ENCODE measurements at places on chromosomes 3 and 15. TPM values are rescaled to one million over a fixed set of nuclear protein-coding genes. Genes with fewer than 3 reads are reported as not detected.

DNA sequence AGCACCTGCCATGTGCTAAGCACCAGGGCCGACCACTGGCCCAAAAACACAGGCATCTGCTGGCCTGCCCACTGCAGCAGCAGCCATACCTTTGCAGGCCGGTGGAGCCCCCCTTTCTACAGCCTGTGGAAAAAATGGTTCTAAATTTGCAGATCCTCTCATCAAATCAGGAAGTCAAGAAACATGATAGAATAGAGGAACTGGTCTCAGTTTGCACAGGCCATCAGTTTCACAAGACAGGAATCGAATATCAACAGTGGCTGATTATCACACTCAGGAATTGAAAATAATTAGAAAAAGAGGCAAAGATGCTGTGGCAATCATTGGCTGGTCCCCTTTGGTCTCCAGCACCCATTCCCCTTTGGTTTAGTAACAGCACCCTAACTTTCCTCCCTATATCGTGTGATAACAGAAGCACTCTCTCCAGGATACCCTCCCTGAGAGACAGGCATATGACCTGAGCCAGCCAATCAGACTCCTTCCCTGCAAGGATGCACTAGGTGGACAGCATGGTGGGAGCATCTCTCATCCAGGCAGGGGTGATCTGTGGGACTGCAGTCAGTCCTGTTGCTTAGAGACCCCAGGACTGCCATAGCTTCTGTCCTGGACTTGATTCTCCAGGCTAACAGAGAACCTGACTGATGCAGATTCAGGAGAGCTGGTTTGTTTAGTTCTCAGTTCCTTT is 3.5 kb upstream of the PAK6 start:
- no peak for DNase-seq

GRCh38 chr15:62296756-62297507 is 131.8 kb upstream of the C2CD4B start:
- DNase-seq = no peak

- DNase-seq = no peak
These were observed 11.0 kb downstream of the CCRL2 start for GRCh38 chr3:46417841-46418611.

C3orf70 gene
- 54.0 TPM for total RNA-seq

DAZL gene
- not detected for total RNA-seq

ZNF660 gene
- total RNA-seq = 2.7 TPM

PLSCR5 gene
- not detected for total RNA-seq

- no peak for DNase-seq
These were observed 3.7 kb downstream of the MKRN2OS start for GRCh38 chr3:12541625-12542024.

DNA sequence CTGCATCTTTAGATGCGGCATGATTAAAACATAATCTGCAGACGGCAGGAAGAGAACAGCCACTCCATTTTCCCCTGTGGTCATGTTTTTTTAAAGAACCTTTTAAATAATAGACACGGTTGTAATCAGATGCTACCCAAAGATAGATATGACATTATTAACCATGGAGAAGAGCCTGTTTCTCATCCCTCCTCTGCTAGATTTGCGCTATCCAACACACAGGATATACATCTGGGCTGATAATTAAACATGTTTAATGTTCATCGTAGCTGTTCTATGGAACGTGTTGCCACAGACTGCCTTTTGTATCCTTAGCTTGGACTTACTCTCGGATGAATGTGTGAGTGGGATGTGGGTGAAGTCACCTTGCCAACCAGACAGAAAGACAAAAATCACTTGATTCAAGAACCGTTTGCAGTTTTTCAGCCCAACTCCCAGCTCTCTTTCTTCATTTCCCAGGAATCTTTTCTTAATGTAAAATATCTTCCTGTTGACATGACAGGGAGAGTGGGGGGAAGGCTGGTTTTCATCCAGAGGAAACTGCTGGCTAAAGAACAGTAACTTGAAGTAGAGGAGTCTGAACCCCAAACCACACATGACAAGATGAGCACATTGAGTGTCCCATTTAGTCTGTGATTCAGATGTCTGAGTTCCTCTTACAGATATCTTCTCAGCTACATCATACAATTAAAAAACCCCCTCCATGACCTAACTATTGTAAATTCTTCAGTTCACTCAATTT is 118.6 kb upstream of the PRICKLE2 start:
- peak; percentile 80 for DNase-seq

- no peak for DNase-seq
These were observed 128.3 kb upstream of the BHLHE40 start for GRCh38 chr3:4850928-4851265.

DNA sequence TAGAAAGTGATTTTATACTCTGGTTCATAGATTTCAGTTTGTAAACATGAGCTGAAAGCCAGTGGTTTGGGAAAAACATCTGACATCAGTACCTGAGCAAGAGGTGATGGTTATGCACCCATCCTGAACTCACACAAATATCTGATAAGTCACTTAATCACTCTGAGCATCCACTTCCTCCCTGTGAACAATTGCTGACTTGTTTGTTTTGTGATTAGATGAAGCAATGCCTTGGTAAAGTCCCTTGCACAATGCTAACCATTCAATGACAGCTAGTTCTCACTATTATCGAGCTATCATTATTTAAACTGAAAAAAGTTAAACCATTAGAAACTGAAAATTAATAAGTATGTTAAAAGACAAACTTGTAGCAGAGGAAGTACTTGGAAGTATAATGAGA is 303.0 kb downstream of the PLOD2 start:
- DNase-seq = no peak

- DNase-seq = no peak
These were observed 304.1 kb downstream of the MCTP2 start for GRCh38 chr15:94535298-94536048.

GRCh38 chr3:160016972-160017371 is 28.3 kb downstream of the IL12A start:
- no peak for DNase-seq

GRCh38 chr15:51585986-51586385 is 36.6 kb downstream of the DMXL2 start:
- no peak for DNase-seq

DNA sequence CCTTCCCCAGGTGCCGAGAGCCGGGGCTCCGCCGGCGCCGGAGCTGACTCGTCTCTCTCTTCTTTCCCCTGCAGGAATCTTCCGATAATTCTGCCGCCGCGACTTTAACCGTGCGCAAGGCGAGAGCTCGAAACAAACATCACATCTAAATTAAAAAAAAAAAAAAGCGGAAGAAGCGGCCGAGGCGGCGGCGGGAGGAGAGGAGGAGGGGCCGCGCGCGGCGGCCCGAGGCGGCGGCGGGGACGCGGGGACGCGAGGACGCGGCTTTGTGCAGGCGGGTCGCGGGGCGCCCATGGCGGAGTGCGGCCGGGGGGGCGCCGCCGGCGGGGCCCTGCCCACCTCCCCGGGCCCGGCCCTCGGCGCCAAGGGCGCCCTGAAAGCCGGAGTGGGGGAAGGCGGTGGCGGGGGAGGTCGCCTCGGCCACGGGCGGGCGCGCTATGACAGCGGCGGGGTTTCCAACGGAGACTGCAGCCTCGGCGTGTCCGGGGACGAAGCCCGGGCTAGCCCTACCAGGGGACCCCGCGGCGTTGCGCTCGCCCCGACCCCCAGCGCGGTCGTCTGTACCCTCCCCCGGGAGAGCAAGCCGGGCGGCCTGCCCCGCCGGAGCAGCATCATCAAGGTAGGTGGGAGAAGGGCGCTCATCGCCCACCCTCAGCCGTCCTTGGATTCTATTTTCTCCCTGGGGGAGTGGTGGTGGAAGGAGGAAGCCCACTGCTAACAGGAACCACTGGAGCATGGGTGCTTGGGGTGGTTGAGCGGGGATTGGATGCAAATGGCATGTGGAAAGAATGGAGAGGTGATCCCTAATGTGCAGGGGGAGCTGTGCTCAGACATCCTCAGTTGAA is at the start of gene PLCL2:
Gene PLCL2, plus strand, starts transcription at position 208 of the 845 bp plus-strand sequence. Its CDS starts 85 bp downstream, at position 293.
- no peak for DNase-seq

All from esophagus muscularis mucosa (tissue), 4 donors.